D721Med (cell line): ENCODE measurements at places on chromosomes 11 and 22.

- DNase-seq, result no peak
Observed at GRCh38 chr22:34943830-34944229, 122.1 kb upstream of the ISX start.

DNA sequence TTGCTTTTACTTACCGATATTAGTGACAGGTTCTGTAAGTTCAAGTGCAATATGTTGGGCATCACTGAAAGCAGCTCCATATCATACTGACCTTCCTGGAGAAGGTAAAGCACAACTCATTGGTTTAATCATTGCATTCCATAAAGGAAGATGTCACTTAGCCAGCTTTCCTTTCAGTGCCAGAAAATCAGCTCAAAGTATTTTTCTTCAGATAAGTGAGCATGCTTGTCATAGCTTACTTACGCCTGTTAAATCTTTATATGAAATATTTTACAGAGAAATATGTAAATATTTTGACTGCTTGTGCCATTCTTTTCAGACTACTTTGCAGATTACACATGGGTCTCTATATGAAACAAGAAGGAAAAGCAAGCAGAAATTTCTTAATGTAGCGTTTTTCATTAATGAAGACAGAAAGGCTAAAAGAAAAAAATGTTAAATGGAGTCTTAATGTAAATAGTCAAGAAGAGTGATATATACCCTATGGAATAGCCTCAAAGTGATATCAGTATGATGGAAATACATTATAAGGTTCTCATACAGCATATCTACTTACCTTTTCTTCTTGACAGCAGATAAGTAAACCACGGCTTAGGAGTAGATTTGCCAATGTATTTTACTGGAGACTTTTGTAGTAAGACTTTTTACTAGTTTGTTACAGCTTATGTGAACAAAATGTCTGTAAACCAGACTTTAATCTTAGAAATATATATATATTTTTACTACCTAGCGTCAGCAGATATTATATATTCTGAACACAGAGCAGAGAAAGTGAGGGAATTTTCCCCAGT is 649.7 kb downstream of the METTL15 start:
- no peak for DNase-seq

DNA sequence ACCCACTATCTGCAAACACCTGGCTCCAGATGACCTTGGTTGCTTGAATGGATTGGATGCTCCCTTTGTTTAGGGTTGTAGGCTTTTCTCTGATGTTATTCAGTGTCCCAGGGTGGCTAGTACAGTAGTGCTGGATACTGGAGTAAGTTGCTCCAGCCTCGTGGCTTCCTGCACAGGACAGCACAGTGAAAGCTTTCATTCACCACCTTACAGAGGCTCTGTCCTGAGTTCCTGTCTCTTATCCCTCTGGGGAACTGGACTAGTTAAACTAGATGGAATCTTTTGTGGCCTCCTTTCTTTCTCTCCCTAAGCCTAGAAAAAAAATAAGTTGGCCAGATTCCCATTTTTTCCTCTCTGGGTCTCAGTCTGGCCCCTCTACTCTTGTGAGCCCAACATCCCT is 42.6 kb downstream of the MRPL48 start:
- no peak for DNase-seq

- no peak for DNase-seq
Observed at GRCh38 chr11:27557226-27557625, 50.7 kb upstream of the LIN7C start.

DNA sequence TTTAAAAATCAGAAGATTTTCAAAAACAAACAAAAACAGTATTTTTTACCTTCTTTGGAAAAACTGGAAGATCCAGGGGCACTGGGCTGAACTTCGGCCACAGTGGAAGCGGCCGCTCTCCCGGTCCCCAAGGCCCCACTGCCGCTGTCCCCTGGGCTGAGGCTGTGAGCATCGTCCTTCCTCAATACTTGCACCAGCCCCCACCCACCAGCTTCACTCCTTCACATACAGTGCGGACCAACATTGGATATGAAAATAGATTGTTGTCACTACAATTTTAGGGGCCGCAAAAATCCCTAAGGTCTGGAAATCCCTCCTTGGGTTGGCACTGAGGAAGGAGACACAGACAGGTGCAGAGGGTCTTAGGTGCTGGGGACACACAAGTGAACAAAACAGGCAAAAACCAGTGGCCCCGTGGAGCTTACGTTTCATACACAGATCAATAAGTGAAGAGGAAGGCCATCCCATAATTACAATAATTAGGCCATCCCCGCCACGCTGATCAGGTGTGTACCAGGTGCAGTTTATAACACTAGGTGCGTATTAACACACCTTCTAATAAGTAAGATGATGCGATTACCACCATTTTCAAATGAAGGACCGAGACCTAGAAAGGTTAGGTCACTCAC is 28.2 kb upstream of the SLC22A12 start:
- no peak for DNase-seq

DNA sequence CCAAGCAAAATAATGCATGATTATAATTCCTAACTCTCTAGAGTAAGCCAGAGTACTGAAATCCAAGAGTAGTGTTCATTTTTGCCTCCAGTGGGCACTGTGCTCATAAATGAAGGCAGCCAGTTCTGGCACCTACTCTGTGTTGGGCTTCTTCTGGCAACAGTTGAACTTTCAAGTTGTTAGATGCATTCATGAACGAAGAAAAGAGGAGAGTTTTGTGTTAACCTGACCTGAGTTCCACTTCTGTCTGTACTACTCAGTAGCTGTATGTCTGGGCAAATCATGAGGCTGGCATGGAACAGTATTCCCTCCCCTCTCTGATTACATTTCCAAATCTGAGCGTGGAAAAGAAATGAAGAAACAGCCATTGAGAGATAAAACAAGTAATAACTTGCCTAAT is 20.3 kb upstream of the TENM4 start:
- no peak for DNase-seq

- DNase-seq, result no peak
Observed at GRCh38 chr22:42257386-42257785, 13.1 kb downstream of the TCF20 start.

DNA sequence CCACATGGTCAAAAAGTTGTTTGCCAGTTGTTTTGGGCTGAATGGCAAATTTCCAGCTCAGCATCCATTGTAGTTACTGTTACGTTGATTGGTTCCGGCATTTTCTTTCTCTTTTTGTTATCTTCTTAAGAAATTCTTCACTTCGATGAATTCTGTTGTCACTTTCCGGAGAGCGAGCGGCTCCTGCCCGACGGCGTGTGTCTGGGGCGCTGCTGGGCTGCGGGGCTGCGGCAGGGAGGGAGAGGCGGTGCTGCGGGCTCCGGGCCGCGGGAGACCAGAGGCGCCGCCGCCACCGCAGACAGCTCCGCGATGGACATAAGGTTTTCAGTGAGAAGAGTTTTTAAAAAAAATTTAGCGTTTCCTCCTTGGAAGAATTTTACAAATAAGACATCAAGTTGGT is 117.4 kb downstream of the RRM1 start:
- DNase-seq, result no peak

GRCh38 chr11:31092638-31093037 is 276.9 kb downstream of the DCDC1 start:
- no peak for DNase-seq

DNA sequence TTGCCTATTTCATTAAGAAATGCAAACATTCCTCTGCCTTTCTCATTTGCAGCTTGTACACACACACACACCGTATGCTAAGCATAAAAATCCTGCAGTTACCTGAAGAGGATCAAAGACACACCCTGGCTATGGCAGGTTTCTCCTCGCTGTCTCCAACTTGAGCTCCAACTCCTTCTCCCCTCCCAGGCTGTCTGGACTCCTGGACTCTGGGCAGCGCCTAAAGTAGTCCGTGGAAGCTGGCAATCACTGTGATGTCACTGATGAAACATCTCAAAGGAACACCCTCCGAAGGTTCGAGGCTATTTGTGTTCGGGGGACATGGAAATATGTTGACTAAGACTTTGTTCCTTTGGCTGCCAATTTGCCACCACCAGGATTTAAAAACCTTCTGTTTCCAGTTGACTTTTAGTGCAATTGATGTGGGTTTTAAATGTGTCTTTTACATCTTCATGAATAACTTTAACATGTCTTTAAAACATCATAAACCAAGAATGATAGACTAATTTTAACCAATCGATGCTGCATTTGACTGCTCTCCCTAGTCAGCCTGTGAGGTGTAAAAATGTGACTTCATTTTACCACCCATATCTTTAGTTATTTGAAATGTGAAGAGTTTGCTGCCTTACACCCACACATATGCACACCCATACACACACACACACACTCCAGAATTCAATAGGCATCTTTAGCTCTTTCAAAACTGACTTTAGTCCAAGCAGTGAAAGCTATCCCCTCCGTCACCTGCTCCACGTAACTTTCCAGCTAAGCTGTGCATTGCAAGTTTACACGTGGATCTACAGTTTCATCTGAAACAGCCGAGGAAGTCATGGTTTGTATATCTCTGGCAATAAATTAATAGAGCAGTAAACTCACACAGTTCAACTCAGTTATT is at the start of gene SLN:
Gene SLN (minus strand): TSS at position 196 of the 895 bp plus-strand sequence.
- no peak for DNase-seq

DNA sequence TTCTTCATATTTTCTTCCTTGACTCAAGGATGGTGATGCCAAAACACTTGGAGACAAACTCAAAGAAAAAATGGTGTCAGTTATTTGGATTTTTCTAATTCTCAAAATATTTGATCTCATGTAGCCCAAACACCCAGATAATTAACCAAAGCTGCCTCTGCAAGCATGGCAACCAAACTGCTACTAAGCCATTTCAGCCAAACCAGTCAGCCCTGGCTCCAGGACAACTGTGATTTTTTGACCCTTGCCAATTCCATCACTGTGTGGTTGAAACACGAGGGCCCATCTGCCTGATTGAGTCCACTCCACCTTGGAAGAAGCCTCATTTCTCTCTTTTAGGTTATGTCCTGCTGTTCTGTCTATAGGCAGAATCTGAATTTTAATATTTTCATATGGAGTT is 277.4 kb downstream of the BLID start:
- no peak for DNase-seq

GRCh38 chr11:67572747-67573419 is 10.7 kb upstream of the GSTP1 start:
- DNase-seq, result no peak

DNA sequence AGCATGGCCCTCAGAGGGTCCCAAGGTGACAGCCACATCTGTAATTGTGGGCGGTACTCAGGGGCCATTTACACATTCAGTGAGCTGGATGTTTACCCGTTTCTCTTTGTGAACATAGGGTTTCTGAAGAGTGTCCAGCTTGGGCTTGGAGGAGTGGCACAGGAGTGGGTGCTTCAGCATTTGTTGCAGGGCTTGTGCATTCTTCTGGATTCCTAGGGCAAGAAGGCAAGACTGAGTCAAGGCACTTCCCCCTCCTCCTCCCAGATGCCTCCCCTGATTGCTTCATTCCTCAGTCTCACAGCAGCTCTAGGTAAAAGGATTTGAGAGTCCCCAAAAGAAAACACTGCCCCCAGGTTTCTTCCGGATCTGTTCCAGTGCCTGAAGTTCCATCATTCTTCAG is 95.4 kb downstream of the RNF169 start:
- no peak for DNase-seq

DNA sequence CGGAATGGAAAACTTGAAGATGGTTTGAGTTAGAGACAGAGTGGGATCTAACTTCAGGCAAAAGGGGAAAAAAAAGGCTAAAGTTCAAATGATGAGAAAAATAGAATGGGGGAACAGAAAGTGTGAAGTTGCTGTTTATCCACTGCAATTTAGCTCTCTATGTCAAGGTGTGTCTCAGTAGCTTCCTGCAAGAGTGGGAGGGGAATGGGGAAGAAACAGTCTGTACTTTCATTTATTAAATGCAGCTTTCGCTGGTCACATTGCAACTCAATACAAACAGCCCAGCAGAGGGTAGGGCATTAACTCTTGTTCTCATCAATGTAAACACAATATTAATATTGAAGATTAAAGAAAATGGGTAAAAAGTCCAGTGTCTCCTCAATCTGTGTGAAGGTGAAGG is 214.7 kb upstream of the SYN3 start:
- DNase-seq, result no peak

GRCh38 chr11:130761560-130762220 is 154.6 kb downstream of the SNX19 start:
- DNase-seq, result no peak

DNA sequence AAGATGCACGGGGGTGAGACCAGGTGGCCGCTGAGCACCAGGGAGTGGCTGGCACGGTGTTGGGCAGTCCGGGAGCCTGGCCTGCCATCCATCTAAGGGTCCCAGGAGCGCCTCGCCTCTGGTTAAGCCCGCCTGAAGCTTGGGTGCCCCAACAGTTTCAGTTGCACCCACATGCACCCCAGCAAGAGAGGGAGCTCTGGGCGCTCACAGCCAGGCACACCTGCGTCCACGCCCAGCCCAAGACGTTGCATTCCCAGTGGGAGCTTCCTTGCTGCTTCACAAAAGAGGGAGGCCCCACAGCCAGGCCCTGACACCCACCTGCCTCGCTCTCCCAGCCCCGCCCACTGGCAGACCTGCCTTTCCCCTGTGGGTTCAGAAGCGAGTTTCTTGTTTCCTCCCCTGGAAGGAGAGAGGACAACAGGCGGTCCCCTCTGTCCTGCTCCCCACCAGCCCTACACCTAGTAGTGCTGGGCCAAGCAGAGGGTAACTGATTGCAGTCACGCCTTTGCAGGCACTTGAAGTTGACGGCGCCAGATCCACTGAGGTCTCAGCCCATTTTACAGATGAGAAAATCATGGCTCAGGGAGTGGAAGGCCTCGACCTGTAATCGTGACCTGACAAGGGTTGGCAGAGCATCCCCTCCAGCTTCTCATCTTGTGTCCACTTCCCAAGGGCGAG is 35.4 kb downstream of the OSBPL5 start:
- DNase-seq, result no peak

- no peak for DNase-seq
Observed at GRCh38 chr22:39900306-39901227, at the start of gene GRAP2. GRAP2 (plus strand) TSS chr22:39901084; CDS start chr22:39947107, 46,023 bp downstream.

DNA sequence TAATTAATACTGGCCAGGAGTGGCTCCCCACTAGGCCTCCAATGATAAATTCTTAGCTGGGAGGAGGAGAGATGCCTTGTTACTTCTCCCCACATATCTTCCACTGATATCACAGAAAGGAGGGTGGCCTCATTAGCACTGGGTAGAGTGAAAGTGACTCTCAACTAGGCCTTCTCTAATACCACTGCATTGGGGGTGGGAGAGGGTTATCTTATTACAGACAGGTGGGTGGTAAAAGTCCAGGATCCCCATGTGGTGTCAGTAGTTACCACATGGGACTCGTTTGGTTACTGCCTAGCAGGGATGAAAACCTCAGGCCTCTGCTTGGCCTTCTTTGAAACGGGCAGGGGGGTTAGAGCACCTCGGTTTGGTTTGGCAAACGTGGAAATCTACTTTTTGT is 167.3 kb downstream of the UVRAG start:
- DNase-seq, result no peak
